Fibroblast of lung (primary cell): ENCODE measurements at places on chromosomes 6 and 20. TPM values are rescaled to one million over a fixed set of nuclear protein-coding genes. Genes with fewer than 3 reads are reported as not detected.

DNA sequence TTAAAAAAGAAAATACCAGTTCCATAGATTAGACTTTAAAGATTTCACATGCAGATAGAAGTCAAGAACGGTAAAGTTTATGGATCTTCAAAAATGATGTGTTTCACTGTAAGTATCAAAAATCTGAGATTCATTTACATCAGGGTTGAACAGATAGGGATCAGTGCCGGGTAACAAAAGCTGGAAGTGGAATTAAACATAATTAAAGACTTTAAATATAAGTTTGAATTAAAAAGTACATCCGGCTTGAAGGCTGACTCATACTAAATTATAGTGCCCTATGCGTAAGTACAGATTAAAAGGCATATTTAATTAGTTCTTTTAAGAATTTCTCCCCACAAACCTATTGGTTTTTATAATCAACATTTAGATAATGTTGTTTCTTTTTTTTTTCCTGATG lies 312.7 kb downstream of the PRL start:
- no peak for DNase-seq

GRCh38 chr6:132404736-132405135 lies 3.5 kb upstream of the MOXD1 start:
- DNase-seq: no peak

OR2H2 gene
- total RNA-seq: not detected in 2 replicates

GPLD1 gene
- under 0.01 TPM in 2 replicates for total RNA-seq

DNA sequence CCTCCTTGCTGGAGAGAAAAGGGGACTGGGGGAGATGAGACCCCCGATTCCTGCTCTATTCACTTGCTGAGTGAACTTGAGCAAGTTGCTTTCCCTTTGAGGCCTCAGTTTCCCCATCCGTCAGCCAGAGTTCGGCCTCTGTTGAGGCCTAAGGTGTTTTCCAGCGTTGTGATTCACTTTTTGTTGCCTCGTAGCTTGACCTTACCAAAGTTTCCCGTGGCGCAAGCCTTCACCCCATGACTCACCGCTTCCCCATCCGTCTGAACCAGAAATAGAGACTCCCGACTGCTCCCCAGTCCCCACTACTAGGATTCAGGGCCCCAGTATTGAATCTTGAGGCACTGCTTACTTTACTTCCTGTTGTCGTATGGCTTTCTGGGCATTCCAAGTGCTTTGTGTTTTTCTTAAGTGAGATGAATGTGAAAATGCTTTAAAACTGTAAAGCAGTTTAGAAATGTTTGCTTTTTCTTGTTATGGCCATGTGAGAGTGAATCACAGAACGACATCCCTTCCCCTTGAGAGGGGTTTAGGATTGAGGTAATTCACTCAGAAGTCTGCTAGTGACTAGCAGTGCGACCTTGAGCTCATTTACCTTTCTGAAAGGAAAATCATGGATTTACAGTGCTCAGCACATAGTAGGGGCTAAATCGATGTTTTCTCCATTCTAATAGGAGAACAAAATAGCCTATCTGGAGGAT lies 1.2 kb downstream of the CHMP4B start:
- peak; percentile 81 for DNase-seq

DNA sequence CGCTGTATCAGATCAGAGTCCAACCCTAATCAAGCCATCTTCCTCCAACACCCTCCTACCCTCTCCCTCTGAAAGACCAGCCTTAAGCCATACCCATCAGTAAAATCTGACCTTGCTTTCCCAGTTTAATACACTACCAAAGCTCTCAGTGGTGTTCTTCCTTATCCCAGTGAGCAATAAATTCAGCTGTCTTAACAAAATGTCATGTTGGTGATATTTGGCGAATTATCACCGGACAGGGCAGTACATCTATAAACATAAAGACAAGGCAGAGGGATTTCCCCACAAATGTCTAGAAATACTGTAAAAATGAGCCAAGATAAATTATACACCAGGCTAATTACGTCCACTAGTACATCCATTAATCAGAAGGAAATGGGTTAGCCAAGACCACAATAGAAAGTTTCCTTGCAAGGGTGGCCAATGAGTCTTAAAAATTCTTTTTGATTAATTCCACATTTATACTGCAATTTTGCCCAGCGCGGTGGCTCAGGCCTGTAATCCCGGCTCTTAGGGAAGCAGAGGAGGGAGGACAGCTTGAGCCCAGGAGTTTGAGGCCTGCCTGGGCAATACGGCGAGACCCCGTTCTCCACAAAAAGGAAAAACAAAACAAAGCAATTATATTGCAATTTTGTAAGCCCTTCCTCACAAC lies 905 bp downstream of the RARS2 start:
- DNase-seq: peak; percentile 5

ADRM1 gene
- total RNA-seq: 61.1 and 71.3 TPM in 2 replicates
